ENCODE measurements at places on chromosomes 16 and 17.

DNA sequence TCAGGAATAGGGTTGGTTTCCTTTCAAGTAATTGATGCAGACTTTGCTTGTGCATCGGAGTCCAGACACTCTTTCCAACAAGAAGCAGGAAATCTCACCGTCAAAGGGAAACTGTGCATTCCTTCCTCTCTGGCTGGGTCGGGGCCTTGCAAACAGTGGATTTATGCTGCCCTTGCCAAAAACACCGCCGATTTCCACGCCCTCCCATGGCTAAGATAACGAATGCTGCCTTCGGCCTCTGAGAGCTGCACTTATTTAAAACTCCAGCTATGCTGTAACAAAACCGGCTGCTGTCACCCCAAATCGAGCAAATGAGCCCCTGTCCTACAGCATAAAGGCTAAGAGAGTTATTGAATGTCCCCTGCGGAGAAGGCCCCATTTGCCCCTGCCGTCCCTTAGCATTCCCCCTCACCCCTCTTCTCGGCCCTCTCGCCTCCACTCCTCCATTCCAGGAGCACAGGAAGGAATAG is 275.5 kb upstream of the IRX5 start:
- no peak for DNase-seq

DNA sequence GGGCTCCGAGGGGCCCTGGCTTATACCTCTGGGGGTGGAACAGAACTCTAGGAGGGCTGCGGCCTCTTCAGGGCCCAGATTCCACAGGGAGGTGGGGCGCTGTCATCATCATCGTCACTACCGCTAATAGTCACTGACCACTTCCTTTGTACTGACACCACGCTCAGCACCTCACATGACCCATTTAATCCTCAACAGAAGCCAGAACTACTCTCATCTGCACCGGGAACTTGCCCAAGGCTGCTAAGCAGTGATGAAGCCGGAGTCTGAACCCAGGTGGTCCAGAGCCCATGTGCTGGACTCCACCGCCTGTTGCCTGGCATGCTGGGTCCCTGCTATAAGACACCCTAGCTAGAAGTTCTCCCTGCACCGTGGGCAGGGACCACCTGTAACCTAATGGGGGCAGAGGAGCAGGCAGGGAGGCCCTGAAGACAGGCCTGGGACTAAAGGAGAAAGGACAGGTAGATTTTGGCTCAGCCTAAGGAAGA is 12.0 kb downstream of the UNC13D start:
- no peak for DNase-seq

DNA sequence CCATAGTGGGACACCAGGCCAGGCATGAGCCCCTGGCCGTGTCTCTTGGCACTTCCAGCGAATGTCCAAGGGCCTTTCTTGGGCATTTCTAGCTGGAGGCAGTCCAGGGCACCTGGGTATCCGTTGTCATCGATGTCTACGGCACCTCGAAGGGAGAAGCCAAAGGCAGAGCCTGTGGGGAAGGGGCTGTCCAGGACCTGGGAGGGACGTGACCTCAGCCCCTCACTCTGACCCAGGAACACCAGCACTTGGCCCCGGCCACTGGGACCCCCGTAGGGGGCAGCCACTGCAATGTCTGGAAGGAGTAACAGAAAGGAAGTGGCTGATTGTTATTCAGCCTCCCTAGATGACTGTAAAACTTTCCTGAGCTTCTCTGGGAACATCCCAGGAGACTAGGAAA is 8.7 kb downstream of the ITGA2B start:
- DNase-seq = no peak

- no peak for DNase-seq
Observed at GRCh38 chr16:1126044-1126443, 26.9 kb upstream of the CACNA1H start.

- DNase-seq = no peak
Observed at GRCh38 chr17:67759355-67760171, 41.8 kb downstream of the NOL11 start.

DNA sequence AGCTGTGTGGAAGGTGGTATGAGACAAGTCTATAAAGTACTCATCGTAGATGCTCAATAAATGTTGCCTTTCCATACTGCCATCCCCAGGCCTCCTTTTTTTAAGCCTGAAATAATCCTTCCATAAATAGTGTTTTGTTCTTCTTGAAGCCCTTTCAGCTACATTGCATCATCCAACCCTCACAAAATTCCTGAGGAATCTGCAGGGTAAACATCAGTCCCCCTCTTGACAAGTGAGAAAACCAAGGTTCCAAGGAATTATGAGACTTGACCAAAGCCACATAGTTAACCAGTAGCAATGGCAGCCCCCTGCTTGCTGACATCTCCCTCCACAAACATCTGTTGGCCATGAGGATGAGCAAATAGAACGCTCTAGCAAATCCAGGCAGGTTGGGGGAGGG is 89.7 kb upstream of the CCL1 start:
- no peak for DNase-seq

DNA sequence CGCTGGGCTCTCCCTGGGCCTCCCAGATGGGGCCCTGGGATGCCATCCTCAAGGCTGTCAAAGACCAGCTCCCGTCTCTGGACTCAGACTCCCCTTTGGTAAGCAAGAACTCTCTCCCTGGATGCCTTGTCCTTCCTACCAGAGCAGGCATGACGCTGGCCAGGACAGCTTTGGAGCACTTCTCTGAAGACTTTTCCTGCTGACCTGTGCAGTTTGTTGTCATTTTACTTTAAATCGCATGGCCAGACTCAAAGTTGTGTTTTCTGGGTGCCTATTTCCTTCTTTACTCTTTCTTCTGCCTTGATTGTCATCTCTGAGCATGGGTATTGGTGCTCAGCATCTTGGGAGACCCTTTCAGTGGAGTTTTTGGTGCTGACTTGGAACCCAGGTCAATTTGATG is 2.2 kb downstream of the DNAAF8 start:
- DNase-seq = no peak

GRCh38 chr16:25771812-25772568 is 80.2 kb downstream of the HS3ST4 start:
- DNase-seq = no peak

GRCh38 chr16:72921106-72921505 is 126.8 kb downstream of the ZFHX3 start:
- no peak for DNase-seq
